ENCODE measurements at places on chromosomes 6 and 20. TPM values are rescaled to one million over a fixed set of nuclear protein-coding genes. Genes with fewer than 3 reads are reported as not detected.

Gene TCF21
- not detected for total RNA-seq

Gene MRPL2
- 110 TPM for total RNA-seq

Gene SLC17A2
- 0.07 TPM for total RNA-seq

- H3K4me1 ChIP-seq: peaks cover 17% of the 10 kb centered on the region
- peaks cover 41% of the 10 kb centered on the region for H3K27me3 ChIP-seq
- peak; percentile 48 for DNase-seq
Measured at GRCh38 chr20:2692886-2693285, 306 bp downstream of the EBF4 start.

DNA sequence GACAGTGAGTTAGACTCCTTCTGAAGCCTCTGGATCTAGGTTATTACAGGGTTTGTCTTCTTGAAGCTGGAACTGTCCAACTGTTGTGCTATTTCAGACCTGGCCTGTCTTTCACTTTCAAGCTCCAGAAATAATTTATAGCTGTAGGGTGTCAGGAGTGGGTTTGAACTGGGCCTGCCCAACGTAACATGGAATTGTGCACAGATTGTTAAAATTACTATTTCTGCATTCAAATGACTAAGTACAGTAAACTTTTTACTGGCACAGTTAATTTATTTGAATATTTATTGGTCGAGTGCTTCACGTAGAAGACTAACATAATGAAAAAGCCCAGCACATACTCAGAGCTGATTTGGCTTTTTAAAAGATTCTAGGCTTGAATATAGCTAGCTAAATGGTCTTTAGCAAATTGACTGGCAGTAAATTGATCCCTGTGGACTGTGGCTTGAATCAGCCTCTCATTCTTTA is 74.3 kb downstream of the ARID1B start:
- DNase-seq: no peak
- no peak overlapping the region for H3K27ac ChIP-seq
- peaks cover 2% of the 10 kb centered on the region for H3K36me3 ChIP-seq
- peaks cover 88% of the 10 kb centered on the region for H3K4me1 ChIP-seq

- no peaks in the 10 kb centered on the region for H3K36me3 ChIP-seq
- H3K27ac ChIP-seq: no peak overlapping the region
- no peak overlapping the region for H3K4me3 ChIP-seq
Measured at GRCh38 chr6:154370545-154370944, 13.9 kb upstream of the IPCEF1 start.

DNA sequence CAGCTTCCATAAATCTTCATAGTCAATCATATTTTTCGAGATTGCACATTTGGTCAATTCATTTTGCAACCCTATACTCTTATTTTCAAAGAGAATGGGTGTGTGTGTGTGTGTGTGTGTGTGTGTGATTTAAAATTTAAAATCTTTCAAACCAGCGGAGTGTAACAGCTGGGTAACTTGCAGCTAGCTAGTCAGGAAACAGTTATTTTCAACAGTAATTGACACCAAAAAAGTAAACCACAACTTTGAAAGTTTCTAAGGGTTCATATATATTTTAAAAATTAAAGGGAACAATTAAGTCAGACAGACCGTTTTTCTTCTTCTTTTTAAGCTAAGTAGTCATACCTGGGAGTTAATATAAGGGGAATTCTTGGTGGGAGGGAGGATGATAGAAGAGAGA is 57.0 kb downstream of the PRR18 start:
- peaks cover 32% of the 10 kb centered on the region for H3K27me3 ChIP-seq
- H3K27ac ChIP-seq: no peak overlapping the region
- H3K4me1 ChIP-seq: peaks cover 2% of the 10 kb centered on the region
- DNase-seq: no peak
- no peak overlapping the region for H3K4me3 ChIP-seq

DNA sequence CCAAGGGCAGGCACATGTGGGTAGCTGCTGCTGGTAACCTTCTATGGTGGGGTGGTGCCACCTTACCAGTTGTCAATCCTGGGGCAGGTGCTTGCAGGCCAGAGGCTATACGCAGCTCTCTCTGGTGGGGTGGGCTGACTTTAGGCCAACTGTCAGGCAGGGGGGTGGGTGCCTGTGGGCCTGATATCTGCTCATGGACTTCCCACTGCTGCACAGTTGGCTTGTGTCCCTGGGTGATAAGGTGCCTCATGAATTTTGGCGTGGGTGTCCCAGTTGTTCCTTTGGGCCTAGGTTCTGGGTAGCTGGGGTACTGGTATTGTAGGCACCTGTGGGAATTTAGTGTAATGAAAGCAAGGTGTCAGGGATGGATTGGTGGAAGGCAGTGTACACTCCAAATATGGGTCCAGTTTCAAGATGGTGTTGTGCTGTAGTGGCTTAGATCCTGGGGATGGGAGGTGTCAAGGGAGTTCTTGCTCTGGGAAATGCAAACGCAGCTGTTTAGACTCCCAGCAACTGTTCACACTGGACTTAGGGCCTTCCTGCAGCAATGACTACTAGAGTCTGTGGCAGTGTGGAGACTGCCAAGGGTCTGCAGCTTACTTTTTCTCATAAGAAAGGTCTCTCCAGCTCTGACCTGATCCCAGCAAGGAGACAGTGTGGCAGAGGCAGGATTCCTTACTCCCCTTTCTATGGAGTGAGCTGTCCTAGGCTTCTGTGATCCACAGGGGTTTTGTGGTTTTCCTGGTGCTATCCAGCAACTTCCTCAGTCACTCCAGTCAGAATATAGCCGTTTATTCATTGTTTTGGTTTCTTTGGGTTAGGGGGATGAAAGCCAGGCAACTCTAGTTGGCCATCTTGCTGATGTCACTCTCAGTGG is 128.2 kb downstream of the CRYBG1 start:
- H3K4me1 ChIP-seq: peaks cover 10% of the 10 kb centered on the region
- no peaks in the 10 kb centered on the region for H3K27me3 ChIP-seq
- H3K27ac ChIP-seq: no peak overlapping the region
- H3K36me3 ChIP-seq: no peaks in the 10 kb centered on the region
- H3K4me3 ChIP-seq: no peak overlapping the region
- no peak for DNase-seq

DNA sequence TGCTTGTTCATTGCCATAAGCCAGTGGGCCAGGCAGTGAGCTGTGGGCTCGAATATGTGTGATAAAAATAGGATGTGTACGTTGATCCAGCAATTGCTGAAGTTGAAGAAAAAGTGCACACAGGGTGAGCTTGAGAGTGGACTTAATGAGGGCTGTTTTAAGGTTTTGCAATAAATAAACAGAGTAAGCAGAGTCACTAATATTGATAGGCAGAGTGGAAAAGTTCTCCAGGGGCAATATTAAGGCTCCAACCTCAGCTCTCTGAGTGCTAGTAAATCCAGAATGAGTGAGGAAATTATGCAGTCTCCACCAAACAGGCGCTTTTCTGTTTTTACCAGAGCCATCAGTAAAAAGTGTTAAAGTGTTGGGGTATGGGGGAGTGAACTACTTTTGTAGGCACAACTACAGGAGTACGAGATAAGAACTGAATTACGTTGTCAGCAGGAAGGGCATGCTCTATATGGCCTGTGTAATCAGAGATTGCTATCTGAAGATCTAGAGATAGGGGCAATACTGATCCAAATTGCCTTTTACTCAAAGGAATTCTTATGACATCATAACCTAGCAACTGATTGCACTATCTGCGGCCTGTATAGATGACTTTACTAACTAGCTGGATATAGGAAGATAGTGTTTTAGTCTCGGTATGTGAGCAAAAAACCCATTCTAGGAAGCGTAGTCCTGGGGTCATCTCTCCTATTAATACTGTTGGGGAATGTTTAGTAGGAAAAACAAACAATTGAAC is 7.6 kb upstream of the TBC1D20 start:
- no peaks in the 10 kb centered on the region for H3K27me3 ChIP-seq
- H3K4me3 ChIP-seq: no peak overlapping the region
- peaks cover 5% of the 10 kb centered on the region for H3K36me3 ChIP-seq
- peaks cover 4% of the 10 kb centered on the region for H3K4me1 ChIP-seq
- H3K27ac ChIP-seq: no peak overlapping the region

DNA sequence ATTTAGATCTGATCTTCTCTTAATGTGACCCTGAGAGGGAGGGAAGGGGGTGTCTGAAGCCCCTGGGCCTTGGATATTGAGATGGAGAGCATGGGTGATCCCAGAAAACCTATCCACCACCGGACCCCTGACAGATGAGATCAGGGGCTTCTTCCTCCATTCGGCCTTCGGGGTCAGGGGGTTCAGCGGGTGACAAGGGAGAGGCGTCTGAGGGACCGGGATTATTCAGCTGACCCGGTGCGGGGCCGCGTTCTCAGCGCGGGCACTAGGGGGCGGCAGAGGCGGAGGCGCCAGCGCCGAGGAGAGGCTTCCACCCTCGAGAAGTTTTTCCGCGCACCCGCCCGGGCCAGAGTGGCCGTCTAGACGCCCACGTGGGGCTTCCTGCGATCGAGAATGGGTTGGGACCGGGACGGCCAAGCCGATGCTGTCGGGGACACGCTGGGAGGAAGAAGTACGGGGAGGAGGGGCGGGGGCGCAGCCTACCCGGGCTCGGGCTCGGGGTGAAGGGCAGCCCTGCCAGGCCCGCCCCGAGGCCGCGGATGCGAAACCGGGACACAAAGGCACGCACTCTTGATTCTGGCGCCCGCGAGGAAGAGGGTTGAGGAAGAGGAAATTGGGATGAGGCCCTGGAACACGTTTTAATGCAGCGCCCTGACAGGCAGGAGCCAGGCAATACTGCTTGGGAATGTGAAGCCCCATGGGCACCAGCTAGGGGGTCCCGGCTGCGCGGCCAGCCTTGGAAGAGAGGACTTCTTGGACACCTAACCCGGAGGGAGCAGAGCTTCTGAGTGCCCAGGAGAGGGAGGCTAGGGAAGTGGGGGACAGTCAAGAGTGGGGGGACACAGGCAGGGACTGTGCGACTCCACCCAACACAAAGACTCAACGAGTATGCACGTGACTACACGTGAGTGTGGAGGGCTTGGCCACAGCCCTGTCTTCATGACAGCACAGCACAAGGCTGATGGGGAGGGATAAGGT is 30.6 kb downstream of the COL11A2 start:
- no peaks in the 10 kb centered on the region for H3K36me3 ChIP-seq
- H3K27me3 ChIP-seq: peaks cover 4% of the 10 kb centered on the region
- H3K4me1 ChIP-seq: peaks cover 10% of the 10 kb centered on the region
- peak overlapping the region; percentile 43 for H3K27ac ChIP-seq
- peak; percentile 90 for DNase-seq
- H3K4me3 ChIP-seq: peak overlapping the region; percentile 71

DNA sequence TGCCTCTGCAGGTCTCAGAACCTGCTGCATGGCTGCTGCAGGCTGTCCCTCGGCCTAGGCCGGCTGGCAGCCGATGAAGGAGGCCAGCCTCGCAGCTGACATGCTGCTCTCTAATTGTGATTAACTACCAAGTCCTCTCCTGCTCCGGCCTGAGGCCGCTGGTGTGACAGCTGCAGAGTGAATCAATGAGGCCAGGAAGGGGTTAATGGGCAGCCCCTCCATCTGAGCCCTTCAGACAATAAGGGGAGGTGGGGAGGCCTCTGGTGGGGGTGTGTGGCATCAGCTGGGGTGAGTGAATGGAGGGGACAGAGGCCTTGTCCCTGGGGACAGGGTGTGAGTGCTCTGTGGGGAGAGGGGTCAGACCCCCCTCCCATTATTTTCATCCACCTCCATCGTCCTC is 34.4 kb downstream of the SLC52A3 start:
- H3K36me3 ChIP-seq: no peaks in the 10 kb centered on the region
- no peak overlapping the region for H3K4me3 ChIP-seq
- H3K4me1 ChIP-seq: no peaks in the 10 kb centered on the region
- H3K27ac ChIP-seq: no peak overlapping the region
- no peak for DNase-seq
- peaks cover 15% of the 10 kb centered on the region for H3K27me3 ChIP-seq

- H3K4me1 ChIP-seq: peaks cover 10% of the 10 kb centered on the region
- H3K27ac ChIP-seq: no peak overlapping the region
- no peaks in the 10 kb centered on the region for H3K27me3 ChIP-seq
- no peaks in the 10 kb centered on the region for H3K36me3 ChIP-seq
- H3K4me3 ChIP-seq: no peak overlapping the region
Measured at GRCh38 chr6:117493470-117493869, 11.0 kb downstream of the DCBLD1 start.

DNA sequence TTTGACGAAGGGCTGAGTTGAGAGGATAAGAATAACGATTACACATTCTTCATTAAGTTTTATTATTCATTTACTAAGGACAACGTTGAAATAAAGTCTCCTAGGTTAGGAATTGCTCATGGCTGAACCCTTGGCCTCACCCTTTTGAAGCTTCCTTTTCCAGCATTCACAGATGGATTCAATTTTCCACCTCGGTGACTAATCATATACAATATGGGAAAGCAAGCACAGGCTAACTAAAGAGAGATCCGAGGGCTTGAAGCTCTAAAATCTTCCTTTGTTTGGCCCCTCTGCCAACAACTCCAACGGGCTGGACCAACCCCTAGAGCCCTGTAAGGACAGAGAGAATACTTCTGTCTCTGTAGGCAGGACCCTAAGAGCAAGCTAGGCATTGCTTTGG is 159.5 kb downstream of the SOD2 start:
- H3K27ac ChIP-seq: no peak overlapping the region
- no peaks in the 10 kb centered on the region for H3K36me3 ChIP-seq
- no peak for DNase-seq
- peaks cover 3% of the 10 kb centered on the region for H3K27me3 ChIP-seq

GRCh38 chr6:35810971-35811698 is 6.0 kb downstream of the LHFPL5 start:
- no peaks in the 10 kb centered on the region for H3K36me3 ChIP-seq
- H3K4me3 ChIP-seq: no peak overlapping the region
- H3K27ac ChIP-seq: no peak overlapping the region
- H3K4me1 ChIP-seq: no peaks in the 10 kb centered on the region
- peaks cover 10% of the 10 kb centered on the region for H3K27me3 ChIP-seq

DNA sequence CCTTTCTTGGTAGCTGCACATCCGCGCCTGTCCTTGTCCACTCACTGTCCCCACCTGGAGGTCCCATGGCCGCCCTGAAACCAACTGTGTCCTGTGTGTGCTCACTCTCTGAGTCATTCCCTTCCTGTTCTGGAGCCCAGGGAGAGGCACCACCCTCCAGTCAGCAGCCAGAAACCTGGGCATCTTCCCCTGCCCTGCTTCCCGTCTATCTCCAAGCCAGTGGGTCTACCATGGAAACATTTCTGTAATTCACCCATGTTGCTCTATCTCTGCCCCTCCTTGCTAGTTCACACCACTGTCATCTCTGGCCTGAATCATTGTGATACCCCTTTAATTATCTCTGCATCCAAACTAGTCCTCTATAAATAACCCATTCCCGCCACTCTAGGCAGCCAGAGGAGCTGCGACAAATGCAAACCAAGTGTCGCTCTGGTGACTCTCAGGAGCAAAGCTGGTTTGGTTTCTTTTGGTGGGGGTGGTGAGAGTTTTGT is 28.8 kb upstream of the SYNJ2 start:
- peaks cover 2% of the 10 kb centered on the region for H3K27me3 ChIP-seq
- H3K27ac ChIP-seq: no peak overlapping the region
- DNase-seq: no peak
- H3K4me1 ChIP-seq: no peaks in the 10 kb centered on the region
- H3K36me3 ChIP-seq: no peaks in the 10 kb centered on the region

- H3K36me3 ChIP-seq: no peaks in the 10 kb centered on the region
- H3K27ac ChIP-seq: no peak overlapping the region
- no peak overlapping the region for H3K4me3 ChIP-seq
Measured at GRCh38 chr6:138088326-138088762, 18.9 kb downstream of the PERP start.

- H3K27me3 ChIP-seq: no peaks in the 10 kb centered on the region
- DNase-seq: no peak
- peak overlapping the region; percentile 82 for H3K27ac ChIP-seq
- peaks cover 65% of the 10 kb centered on the region for H3K36me3 ChIP-seq
- H3K4me1 ChIP-seq: peaks cover 92% of the 10 kb centered on the region
Measured at GRCh38 chr6:111775145-111775922, 97.9 kb downstream of the FYN start.

GRCh38 chr20:53013847-53014246 is 41.7 kb downstream of the TSHZ2 start:
- H3K27me3 ChIP-seq: no peaks in the 10 kb centered on the region
- H3K36me3 ChIP-seq: peaks cover 66% of the 10 kb centered on the region
- H3K4me3 ChIP-seq: no peak overlapping the region
- peaks cover 50% of the 10 kb centered on the region for H3K4me1 ChIP-seq
- peak overlapping the region; percentile 74 for H3K27ac ChIP-seq
